Activated CD8-positive, alpha-beta T cell treated with anti-CD3 and anti-CD28 coated beads, Interleukin-2, amount 10 ng/mL, durations not matched to agents 7 days and 5 days (primary cell): ENCODE measurements at places on chromosomes 4 and X.

GRCh38 chr4:52799813-52800212 is 48.6 kb upstream of the ERVMER34-1 start:
- DNase-seq, result no peak

- DNase-seq, result peak; percentile 28
These were observed 108.3 kb upstream of the CAMK2D start for GRCh38 chr4:113869743-113870375.

GRCh38 chr4:79439489-79439888 is 31.5 kb upstream of the GK2 start:
- DNase-seq, result no peak

DNA sequence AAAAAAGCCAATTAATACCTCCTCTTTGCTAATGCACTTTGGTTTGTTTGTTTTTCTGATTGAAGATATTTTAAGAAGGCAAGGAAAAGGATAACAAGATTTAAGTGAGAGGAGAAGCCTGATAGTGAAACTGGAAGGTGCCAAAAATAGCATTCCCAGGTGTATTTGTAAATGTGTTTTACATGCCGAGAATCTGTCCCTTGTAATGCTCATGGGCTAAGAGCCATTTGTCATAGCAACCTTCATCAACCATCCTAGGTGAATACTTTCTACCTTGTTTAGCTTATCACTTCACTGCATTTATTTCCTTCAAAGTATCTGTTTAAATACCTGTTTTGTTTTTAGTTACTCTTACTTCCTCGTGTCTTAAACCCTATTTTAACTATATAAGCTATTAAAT is 127.8 kb downstream of the KCTD8 start:
- no peak for DNase-seq

DNA sequence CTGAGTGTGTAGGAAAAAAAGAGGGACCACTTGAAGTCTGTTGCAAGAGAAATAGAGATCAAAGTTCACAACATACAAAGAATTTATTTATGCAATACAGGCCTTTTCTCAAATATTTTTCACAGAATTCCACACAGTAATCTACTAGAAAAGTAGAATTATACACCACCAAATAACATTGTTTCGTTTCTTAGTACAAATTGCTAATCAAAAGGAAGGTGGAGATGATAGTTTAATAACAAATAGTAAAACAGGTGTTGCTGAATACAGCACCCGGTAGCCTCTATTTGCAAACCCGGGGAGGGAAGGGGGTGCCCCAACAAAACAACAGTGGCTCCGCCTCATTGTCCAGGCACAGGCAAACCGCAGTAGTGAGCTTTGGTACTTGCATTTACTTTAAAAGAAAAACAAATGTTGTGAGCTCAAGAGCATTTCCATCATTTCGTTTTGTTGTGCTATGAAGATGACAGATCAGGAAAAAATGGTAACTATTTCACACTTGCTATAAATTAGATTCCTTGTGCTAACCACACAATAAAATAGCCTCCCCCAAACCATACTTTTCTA is 186.4 kb downstream of the DCLK2 start:
- DNase-seq, result no peak

GRCh38 chr4:101081695-101082369 is 265.5 kb downstream of the PPP3CA start:
- DNase-seq, result no peak

- no peak for DNase-seq
These were observed 220.7 kb downstream of the CAMK2D start for GRCh38 chr4:113540859-113541258.

GRCh38 chr4:183100827-183101226 is 1.8 kb downstream of the WWC2 start:
- no peak for DNase-seq

GRCh38 chr4:90727938-90728337 is 600.7 kb downstream of the CCSER1 start:
- DNase-seq, result no peak

DNA sequence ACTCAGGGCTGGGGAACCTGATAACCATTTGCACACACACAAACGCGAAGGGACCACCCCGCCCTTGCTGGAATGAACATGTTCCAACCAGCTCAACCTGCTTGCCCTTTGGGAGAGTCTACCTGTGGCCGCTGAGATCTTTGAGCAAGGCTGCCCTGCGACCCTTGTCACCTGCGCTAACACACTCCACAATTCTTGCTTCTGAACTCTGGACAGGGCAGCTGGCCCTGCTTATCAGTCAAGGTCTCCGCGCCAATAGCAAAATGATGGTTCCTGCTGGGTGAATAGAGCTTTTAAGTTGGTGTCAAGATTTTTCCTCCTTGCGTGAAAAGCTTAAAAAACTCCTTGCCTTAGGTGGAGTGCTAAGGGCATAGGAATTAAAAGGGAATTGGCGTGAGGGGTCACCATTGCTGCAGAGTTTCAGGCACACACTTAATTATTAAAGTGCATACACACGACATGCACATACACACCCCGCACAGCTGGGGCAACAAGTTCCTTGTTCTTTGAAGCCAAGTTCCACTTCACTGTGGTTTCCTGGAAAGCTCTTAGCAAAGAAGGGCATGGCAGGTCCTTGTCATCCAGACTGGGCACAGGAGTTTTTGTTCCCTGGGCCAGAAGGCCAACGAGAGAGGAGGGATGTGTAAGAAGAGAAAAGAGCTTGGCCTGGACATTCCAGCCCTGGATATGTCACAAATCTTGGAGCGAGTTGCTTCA is 207.7 kb downstream of the STIM2 start:
- no peak for DNase-seq

- DNase-seq, result no peak
These were observed at the start of gene LRP2BP for GRCh38 chr4:185395238-185395955. Gene LRP2BP (minus strand): TSS chr4:185395924. CDS start chr4:185378186, 17,738 bp downstream.

DNA sequence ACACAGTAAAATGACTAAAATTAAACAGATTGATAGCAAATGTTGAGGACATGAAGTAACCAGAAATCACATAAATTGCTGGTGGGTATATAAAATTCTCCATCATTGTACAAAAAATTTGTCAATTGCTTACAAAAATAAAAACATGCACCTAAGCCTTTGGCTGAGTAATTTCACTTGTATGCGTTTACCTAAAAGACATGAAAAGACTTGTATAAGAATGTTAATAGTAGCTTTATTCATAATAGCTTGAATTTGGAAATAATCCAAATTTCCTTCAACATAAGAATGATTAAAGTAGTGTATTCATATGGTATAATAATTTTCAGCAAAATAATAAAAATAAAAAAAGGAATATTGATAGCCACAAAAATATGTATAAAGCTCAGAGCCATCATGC is 37.7 kb downstream of the PDHA2 start:
- DNase-seq, result no peak

- no peak for DNase-seq
These were observed 199.4 kb upstream of the CENPE start for GRCh38 chr4:103397541-103397940.

DNA sequence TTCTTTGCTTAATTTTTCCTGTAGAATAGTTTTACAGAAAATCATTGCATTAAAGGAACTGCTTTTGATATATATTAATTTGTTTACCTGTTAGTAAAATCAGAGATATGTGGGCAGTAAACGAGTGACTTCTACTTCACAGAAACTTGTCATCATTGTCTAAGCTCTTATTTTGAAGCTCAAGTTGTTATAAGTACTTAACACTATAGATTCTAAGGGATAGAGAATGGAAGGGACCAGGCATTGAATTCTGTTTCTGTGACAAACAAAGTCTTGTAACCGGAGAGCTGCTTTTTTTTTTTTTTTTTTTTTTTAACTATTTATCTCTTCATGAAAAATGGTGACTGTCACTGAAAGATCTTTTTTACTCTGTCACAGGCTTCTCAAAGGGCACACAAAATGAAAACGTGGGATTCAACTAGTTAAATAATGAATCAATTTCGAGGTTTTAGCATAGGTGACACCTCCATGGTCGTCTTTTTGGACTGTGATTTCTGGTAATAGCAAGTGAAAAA is 14.4 kb downstream of the STK26 start:
- no peak for DNase-seq

- no peak for DNase-seq
These were observed 396.1 kb downstream of the KCNIP4 start for GRCh38 chr4:21552455-21552854.

GRCh38 chr4:2046031-2046961 is 12.8 kb upstream of the NAT8L start:
- no peak for DNase-seq

- no peak for DNase-seq
These were observed 108.4 kb downstream of the GUCY2F start for GRCh38 chrX:109373468-109373867.

- peak; percentile 52 for DNase-seq
These were observed 10.7 kb downstream of the KLHL8 start for GRCh38 chr4:87209696-87210095.

GRCh38 chr4:157689476-157689875 is 468.9 kb downstream of the GRIA2 start:
- DNase-seq, result no peak

DNA sequence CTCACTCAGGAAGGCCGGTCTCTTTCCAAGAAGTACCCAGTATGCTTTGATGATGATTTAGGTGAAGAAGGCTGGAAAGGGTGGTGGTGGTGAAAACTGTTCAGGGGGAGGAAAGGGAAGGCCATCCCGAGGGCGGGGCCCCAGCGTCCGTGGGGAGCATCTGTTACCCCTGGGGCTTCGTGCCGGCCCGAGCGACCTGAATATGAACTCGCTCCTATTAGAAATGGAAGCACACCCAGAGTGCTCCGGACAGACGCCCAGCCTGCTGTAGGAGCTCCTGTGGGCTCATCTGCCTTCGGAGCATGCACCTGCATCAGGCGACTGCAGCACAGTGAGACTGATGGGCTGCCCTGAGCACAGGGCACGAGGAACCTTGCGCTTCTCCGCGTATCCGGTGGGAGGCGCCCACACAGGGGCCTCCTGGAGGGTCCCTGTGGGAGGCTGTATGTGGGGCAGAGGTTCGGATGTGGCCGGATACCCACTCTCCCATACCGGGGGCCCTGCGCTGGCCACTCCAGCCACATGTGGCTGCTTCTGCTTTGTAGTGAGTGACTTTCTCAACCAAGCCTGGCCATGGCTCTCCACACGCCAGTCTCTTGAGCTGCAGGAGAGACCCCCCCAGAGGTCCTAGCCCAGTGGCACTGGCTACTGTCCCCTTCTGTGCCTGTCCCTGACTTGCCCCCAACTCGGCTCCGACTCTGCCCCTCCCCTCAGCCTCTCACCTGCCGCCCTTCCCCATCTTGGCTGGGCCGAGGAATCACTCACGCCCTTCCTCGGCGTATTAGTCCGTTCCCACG is 36.7 kb downstream of the FGFRL1 start:
- no peak for DNase-seq

DNA sequence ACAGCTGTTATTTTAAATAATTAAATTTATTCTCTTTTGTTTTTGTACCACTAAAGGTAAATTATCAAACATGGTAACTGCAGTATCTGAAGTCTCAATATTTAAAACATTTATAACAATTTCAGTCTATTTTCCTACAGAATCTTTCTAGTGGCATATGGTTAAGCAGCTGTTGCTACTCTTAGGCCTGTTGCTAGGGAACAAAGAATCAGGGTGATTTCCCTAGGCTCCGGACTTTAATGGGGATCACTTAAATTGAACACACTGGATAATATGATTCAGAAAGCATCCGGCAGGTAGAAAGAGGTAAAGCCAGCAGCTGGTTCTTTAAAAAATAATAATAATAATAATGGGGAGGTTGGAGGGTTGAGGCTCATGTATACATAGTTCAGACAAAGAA is 17.6 kb downstream of the FBXO8 start:
- no peak for DNase-seq

DNA sequence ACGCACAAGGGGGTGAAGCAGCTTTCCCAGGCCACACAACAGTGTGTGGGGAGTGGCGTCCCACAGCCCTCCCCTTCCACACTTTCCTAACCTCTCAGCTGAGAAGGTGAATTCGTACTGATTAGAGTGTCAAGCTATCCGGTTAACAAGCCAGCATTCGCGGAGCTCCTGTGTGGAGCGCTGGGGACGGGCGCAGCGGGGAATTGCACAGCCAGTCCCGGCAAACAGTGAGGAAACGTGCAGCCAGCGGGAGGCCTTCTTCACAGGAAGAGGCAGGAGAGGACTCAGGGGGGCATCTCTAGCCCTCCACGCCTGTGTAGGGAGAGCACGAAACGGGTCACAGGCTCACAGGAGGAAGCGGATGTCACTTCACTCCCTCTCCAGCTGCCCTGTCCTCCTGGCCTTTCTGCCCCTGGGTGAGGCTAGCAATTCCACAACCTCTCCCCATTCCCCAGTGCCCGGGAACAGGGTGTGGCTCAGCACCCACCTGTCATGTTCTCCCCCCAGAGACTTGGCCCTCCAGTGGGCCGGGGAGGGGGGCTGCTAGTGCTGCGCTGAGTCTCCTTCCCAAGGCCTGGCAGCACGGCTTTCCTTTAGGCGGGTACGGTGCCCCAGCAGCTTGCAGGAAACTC is 117.3 kb downstream of the CPZ start:
- DNase-seq, result no peak

- DNase-seq, result no peak
These were observed 644.2 kb downstream of the FSTL5 start for GRCh38 chr4:161519611-161520010.

GRCh38 chr4:113831457-113831856 is 69.9 kb upstream of the CAMK2D start:
- DNase-seq, result no peak

DNA sequence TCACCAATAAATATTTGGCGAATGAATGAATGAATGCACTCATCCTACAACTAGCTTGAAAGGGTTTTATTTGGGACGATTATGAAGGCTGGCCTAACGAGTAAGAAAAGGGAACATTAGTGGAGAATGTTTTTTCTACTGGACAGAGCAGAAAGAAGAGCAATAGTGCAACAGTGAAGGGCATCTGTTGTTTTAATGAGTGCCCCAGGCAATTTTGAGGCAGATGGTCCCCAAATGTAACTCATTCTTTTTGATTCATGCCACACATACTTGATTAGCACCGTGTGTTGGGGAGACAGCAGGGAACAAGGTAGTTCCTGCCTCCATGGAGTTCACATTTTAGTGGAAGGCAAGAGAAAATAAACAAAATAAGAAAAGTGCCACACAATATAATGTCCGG is 22.7 kb upstream of the INTS6L start:
- DNase-seq, result no peak

GRCh38 chr4:84964995-84965552 is 1.4 kb downstream of the WDFY3 start:
- DNase-seq, result no peak

DNA sequence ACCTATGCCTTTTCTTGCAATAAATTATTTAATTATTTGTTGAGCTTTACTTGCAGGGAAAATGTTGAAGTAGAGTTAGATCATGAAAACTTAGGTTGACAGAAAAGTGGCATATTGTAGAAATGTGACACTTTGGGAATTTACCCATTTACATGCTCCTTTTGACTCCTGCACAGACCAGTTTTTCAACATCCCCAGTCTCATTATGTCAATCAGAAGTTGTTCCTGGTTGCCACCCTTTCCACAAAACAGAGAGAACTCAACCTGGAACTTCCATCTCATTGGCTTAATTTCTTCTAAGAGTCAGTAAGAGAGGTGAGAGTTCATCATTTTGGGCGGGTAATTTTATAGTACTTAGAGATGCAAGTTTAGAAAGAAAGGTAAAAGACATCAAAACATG is 284.6 kb upstream of the ANKRD50 start:
- DNase-seq, result no peak

- peak; percentile 90 for DNase-seq
These were observed 549 bp downstream of the MSL3 start for GRCh38 chrX:11758400-11759171.
